Stimulated activated CD8-positive, alpha-beta memory T cell treated with anti-CD3 and anti-CD28 coated beads, Interleukin-15, amount 100 ng/mL, for 48 hours (primary cell): ENCODE measurements at places on chromosomes 6 and 20.

- no peak for DNase-seq
These were observed 581.5 kb downstream of the MMUT start for GRCh38 chr6:48881551-48881950.

GRCh38 chr6:99334526-99335127, 14.8 kb downstream of the FAXC start:
- no peak for DNase-seq

DNA sequence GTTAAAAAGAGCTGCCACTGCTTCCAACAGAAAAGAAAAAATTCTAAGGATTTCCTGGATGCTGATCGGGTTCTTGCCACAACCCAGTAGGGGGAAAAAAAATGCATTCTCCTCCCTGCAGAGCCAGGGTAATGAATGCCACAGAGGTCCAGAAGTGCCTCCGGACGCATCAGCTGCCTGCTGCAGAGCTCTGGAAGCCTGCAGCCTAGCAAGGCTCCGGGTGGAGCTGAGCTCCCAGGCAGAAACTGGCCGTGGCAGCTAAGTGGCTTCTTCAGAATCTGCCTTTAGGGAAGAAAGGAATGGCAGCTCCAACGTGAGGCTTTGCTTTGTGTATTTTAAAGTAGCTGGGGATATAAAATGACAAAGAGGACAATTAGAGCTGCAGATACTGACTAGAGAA, 155.0 kb downstream of the CFAP61 start:
- DNase-seq, result no peak

- DNase-seq, result no peak
These were observed 562.3 kb upstream of the BTBD3 start for GRCh38 chr20:11355345-11355744.

- DNase-seq, result no peak
These were observed 149.8 kb upstream of the AKAP12 start for GRCh38 chr6:151089978-151090377.
